Stimulated activated CD4-positive, alpha-beta T cell treated with anti-CD3 and anti-CD28 coated beads, TNF-alpha, amount 100 ng/mL, for 48 hours (primary cell): ENCODE measurements at places on chromosomes 4 and X.

- no peak for DNase-seq
Measured at GRCh38 chrX:135973025-135973547, 702 bp downstream of the MMGT1 start.

DNA sequence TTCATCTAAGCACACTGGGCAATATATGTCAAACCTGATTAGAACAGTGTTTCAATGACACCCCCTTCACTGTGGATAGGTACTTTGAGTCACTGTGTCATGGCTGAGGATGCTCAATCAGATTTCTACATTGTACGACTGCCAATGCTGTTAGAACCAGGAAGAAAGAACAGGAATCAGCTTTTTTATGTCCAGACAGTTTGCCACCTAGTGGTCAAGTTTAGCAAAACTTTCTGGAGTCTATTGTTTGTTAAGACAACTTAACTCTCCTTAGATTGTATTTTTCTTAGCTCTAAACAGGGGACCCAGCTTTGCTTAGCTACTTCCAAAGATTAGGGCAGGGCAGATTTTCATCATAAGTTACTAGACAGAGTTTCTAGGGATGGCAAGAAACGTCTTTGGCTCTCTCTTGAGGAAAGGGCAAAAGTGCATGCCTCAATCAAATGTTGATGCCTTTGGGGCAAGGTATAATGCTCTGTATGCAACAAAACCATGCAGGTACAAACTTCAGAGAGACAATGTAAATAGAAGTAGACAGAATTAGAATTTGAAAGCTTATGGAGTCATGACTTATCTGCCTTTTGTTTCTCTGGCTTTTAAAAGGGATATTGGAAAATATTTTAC, 40.5 kb upstream of the BMP3 start:
- peak; percentile 1 for DNase-seq

- DNase-seq, result no peak
Measured at GRCh38 chr4:41408859-41409593, 128.9 kb upstream of the LIMCH1 start.

DNA sequence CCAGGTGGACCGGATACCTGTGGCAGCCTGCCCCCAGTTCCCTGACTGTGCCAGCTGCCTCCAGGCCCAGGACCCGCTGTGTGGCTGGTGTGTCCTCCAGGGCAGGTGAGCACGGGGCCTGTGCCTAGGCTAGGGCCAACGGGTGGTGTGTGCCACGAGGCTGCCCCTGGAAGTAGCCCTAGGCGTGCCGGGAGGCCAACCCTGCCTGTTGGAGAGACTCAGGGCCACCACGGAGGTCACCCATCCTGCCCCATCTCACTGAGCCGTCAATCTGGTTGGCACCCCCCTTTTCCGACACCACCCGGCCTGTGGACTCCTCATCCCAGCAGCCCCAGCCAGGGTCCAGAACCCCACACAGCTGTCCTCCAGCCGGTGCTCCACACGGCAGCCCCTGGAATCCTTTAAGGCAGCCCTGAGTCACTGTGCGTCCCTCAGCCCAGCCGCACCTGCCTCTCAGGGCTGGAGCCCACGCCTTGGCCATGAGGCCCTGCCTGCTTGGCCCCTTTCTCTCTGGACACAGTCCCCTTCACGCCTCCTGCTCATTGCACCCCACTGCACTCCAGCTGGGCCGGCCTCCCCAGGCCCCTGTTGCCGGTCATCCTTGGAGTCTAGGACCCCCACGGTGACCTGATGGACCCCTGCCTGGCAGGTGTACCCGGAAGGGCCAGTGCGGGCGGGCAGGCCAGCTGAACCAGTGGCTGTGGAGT, 5.3 kb downstream of the PLXNB3 start:
- no peak for DNase-seq
